ENCODE measurements at places on chromosomes 2 and 18.

GRCh38 chr2:179726461-179727180 is 134.8 kb downstream of the ZNF385B start:
- DNase-seq, result no peak

DNA sequence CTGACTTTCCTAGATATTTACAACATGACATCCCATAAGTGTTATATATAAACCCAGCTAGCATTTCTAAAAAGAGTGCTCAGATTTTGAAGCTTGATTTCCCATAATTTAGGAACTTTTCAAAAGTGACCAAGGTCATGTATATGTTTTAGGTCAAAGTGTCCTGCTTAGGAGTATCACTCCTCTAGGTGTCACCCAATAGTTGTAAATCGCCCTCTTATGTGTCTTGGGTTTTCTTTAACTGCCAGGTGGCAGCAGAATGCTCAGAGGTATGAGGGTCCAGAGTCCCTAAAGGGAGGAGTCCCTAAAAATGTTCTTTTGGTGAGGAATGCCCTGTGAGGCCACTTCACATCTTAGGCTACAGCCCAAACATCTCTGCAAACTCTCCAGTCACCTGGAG is 358.3 kb downstream of the CELF4 start:
- no peak for DNase-seq

- no peak for DNase-seq
These were observed 282.7 kb downstream of the MBD2 start for GRCh38 chr18:53941601-53942338.

- no peak for DNase-seq
These were observed 1696.7 kb upstream of the PIK3C3 start for GRCh38 chr18:40258311-40258710.

DNA sequence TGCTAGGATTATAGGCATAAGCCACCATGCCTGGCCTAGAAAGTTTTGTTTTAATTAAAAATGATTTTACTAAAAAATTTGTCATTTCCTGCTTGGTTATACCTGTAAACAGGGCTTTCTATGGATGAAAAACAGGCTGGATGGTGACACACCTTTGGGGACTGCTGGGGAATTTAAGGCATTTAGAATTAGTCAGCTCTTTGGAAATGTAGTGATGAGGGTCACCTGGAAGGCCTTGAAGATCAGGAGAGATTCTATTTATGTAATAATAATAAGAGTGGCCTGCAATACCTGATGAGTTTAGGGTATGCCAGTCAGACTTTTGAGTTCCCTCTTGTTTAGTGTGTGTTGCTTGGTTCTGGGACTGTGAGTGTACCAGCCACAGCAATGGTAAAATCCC is 51.1 kb downstream of the RALBP1 start:
- DNase-seq, result no peak

DNA sequence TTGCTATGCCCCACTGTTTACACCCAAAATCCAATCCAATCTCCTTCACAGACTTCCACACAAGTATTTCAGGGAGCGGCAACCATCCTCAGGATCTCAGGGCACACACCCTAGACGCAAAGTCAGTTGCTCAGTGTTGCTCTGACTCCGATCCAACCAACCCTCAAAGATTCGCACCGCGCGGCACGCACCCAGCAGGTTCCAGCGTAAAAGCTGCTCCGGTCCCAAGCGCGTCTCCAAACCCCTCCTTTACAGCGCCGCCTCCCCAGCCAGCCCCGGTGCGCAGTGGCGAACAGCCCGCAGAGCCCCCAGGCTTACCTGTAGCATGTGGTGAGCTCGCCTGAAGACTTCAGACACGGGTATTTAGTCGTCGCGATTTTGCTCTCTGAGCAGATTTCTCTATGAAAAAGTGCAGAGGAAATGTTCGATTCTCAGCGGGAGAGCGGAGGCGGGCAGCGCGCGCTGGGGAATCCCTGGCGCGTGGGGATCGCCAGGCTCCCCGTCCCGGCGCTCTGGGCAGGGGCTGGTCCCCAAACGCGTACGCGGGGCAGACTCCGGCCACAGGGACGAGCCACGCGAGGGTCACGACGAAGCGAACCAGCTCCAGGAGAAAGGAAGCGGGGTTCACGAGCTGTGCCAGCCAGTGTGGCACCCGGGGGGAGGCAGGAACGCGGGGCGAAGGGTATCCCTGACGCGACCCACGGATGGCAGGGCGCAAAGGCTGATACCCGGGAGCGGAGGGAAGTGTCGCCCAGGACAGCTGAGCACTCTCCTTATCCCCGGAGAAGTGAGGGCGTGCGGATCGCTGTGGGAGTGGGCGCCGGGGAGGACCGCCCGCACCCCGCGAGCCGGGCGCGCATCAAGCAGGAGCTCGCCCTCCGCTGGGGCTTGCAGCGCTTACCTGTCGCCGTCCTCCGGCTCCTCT is 650 bp downstream of the CCBE1 start:
- DNase-seq, result no peak

DNA sequence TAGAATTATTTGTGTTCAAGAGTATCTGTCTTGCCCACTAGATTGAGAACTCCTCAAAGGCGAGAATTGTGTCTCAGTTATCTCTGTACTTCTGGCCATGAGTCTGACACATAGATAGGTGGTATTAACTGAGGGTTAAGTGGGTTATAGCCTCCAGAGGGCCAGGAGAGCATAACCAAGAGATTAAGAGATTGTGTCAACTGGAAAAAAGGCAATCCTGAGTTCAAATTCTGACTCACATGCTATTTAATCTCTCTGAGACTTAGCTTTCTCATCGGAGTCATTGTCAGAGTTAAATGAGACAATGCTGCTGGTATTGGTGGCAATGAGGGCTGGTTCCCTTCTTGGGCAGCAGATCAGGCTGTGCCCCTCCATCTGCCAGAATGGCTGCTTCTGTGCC is 330.9 kb downstream of the TNS1 start:
- no peak for DNase-seq

DNA sequence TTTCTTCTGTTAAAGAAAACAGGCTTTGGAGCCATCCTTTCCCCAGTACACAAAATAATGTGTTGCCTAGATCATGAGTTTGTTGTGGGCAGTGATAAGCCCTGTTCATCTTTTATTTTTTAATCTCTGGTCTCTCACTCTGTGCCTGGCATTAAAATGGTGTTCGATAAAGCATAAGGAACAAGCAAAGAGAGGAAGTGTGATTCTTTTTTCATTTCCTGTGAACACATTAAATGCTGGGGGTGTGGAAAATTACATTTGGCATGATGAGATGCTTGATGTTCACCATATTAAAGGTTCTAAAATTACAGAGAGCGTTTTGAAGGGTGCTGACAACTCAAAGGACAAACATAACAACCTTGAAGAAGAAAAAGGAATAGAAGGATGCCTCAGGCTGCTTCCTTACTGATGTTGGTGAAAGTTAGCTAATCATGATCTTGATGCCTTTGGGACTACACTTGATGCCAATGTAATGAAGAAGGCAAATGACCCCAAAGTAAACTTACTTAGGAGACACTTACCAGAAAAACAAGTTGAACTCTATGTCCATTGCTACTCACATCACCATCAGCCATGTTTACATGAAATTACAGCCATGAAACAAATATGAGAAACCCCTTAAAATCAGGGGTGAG is 33.0 kb downstream of the TMEFF2 start:
- no peak for DNase-seq

GRCh38 chr2:177053038-177053437 is 159.6 kb upstream of the HNRNPA3 start:
- no peak for DNase-seq

DNA sequence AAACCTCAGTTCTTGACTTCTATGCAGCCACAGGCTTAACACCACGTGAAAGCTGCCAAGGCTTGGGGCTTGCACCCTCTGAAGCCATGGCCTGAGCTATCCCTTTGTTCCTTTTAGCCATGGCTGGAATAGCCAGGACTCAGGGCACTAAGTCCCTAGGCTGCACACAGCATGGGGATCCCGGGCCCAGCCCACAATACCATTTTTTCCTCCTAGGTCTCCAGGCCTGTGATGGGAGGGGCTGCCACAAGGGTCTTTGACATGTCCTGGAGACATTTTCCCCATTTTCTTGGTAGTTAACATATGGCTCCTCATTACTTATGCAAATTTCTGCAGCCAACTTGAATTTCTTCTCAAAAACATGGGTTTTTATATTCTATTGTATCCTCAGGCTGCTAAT is 619.1 kb downstream of the NYAP2 start:
- no peak for DNase-seq

DNA sequence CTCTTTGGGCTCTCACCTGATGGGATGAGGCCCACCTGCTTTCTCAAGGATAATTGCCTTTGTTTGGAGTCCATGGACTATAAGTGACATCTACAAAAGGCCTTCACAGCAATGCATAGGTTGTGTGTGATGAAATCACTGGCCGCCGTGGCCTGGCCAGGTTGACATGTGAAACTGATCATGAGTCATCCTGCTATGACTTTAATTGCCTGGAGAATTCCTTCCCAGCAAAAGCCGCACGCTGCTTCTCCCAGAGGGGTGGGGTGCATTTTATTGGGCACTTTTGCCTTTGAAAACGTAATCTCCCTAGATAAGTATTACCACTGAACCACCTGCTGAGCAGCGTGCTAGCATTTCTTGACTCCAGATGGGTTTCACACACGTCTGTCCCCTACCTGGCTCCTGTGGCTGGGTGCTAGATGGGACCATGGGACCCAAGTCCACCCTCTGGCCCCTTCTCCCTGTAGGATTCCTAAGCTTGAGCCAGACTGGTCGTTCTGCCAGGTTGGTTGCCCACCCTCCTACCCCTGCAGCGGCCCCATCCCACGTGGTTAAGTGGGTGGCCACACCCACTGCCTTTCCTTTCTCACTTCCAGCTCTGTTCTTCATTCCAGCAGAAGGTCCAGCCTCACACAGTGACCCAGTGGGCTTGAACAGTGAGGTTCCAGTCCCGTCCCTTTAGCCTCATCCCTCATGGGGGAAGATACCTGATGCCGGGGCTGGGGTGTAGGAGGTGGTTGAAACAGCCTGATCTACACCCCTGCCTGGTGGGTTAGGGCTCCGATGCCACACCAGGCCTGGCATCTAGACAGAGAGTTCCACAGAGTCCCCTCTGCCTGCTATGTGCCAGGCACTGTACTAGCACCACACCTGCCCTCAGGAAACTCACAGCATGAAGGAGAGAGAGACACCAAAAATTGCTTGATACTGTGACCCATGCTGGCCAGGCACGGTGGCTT is 89.6 kb downstream of the GBX2 start:
- no peak for DNase-seq

- no peak for DNase-seq
These were observed 12.2 kb downstream of the XDH start for GRCh38 chr2:31402388-31402787.

GRCh38 chr2:219954331-219954730 is 326.9 kb downstream of the SLC4A3 start:
- DNase-seq, result no peak

Measured in substantia nigra (tissue), 51 donors.